ENCODE measurements at places on chromosomes 6 and 20.

- DNase-seq, result no peak
These were observed 25.4 kb upstream of the ASIP start for GRCh38 chr20:34215711-34216381.

- no peak for DNase-seq
These were observed 24.0 kb upstream of the THBS2 start for GRCh38 chr6:169277619-169278018.

DNA sequence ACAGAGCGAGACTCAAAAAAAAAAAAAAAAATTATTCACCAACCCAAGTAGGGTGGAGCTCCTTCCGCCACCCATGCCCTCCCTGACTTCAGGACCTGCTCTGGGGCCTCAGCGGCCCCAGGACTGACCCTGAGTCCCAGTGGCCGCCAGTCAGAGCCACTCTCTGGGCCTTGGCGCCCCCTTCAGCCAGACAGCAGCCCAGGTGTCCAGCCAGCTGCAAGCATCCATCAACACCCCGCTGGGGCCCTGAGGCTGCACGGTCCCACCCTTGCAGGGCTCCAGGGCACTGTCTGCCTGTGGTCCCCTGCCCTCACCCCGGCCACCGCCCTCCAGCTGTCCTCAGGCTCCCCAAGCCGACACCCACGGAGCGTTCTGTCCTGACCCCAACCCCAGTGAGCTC is 11.4 kb upstream of the KCNQ2 start:
- DNase-seq, result no peak

DNA sequence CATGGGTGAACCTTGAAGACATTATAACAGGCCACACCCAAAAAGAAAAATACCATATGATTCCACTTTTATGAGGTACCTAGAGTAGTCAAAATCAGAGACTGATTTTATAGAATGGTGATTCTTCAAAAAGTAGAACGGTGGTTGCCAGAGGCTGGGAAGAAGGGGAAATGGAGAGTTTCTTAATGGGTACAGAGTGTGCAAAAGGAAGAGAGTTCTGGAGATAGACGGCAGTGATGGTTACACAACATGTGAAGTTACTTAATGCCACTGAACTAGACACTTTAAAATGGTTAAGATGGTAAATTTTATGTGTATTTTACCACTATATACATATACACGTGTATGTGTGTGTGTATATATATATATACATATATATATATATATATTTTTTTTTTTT is 80.8 kb downstream of the PRND start:
- no peak for DNase-seq

GRCh38 chr6:124446961-124447360 is 515.3 kb upstream of the RNF217 start:
- no peak for DNase-seq

DNA sequence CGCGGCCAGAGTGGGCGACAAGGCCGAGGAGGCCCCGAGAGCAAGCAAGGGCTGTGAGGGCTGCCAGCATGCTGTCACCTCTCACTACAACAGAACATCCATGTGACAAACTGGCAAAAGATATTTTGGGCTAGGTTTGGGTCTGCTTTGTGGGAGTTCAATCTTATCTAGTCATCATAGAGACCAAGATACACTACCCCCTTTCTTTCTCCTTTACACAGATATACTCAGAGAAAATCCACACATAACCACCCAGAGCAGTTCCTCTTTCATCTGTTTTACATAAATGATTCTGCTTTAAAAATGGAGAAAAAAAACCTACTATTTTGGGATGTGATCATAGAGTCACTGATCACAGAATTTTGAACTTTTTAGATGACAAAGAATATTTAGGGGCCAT is 16.8 kb downstream of the SOX4 start:
- DNase-seq, result no peak

- no peak for DNase-seq
These were observed 4.1 kb downstream of the SLC23A2 start for GRCh38 chr20:4997222-4997621.

- DNase-seq, result peak; percentile 97
These were observed at the start of gene TMEM14B for GRCh38 chr6:10747251-10747972. TMEM14B (plus strand) TSS chr6:10747805; CDS start chr6:10749246, 1,441 bp downstream.

DNA sequence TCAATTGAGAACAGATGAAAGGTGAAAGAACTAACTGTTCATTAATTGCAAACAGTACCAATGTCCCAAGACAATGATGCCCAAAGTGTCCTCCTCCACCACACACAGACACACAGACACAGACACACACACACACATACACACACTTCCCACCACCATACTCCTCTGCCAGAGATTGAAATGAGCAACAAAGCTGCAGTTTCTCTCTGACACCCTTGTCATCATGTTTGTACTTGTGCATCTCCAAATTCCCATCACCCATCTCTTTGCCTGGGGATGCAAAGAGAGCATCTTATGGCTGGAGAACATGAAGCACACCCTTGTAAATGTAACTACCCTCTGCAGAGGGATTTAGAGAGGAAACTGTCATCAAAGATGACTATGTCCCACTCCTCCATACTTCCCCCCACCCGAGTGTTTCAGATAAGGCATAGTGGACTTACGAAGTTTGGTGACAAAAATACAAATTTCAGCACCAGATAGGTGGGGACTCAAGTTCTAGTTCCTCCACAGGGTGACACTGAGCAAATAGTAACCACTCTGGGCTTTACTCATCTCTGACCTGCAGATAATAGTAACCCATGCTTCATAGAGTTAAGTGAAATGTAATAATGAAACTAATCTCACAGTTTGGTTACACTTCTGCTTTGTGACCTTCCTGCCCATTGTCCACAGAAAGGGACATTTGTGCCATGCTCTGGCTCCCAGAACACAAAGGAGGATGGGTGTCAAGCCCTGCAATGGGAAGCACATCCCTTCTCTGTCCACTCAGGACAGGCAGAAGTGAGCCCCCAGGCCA is 8.7 kb downstream of the MAFB start:
- no peak for DNase-seq

GRCh38 chr20:56955680-56956079 is 310.8 kb downstream of the BMP7 start:
- DNase-seq, result no peak

GRCh38 chr6:43355862-43356590 is 13.4 kb downstream of the ZNF318 start:
- no peak for DNase-seq

DNA sequence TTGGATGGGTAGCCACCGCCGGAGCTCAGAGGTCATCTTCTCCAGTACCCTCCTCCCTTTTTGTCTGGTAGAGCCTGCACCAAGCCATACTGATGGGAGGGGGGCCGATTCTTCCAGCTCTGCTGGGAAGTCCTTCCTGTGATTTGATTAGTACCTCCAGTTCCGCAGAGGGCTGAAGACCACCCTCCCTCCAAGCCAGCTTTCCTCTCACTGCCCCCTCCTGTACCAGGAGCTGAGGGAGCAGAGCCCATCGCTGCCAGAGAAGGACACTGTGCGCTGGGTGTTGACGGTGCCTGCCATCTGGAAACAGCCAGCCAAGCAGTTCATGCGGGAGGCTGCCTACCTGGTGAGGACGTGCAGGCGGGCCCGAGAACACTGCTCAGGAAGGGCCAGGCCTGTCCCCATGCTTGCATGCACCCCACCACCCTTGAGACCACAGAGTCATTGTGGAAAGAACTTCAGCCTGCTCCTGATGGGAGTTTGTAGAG is 13.2 kb downstream of the HSPA12B start:
- no peak for DNase-seq

DNA sequence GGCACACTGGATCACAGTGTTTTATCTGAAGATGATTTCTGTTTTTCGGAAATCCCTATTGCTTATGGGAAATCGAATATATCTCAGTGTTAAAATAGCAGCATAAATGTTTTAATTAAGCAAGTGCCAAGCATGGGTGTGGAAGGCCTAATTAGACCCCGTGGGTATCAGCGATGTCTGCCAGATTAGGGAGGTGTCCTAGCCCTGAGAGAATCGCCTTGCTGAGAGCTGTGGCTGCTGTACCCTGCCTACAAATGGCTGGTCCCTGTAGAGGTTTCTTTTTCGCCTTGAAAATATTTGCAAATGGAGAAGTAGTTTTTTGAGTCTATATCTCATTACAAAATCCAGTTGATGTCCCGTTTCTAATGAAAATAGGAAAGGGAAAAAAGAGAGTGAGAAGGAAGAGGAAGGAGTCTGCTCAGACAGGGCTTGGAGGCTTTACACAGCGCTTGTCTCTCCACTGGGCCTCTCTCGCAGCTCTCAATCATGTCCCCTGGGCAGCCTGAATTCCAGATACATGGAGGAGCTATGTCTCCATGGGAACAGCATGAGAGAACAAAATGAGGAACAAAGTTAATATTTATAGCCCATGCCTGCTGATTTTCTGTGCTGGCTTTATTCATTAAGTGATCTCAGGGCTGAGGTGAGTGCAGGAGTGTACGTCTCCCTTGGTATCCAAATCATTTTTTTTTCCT is 35.2 kb upstream of the BCLAF1 start:
- DNase-seq, result no peak

- DNase-seq, result no peak
These were observed 40.2 kb downstream of the PPP1R3G start for GRCh38 chr6:5125152-5126006.

GRCh38 chr6:129133770-129134192 is 250.8 kb downstream of the LAMA2 start:
- no peak for DNase-seq

DNA sequence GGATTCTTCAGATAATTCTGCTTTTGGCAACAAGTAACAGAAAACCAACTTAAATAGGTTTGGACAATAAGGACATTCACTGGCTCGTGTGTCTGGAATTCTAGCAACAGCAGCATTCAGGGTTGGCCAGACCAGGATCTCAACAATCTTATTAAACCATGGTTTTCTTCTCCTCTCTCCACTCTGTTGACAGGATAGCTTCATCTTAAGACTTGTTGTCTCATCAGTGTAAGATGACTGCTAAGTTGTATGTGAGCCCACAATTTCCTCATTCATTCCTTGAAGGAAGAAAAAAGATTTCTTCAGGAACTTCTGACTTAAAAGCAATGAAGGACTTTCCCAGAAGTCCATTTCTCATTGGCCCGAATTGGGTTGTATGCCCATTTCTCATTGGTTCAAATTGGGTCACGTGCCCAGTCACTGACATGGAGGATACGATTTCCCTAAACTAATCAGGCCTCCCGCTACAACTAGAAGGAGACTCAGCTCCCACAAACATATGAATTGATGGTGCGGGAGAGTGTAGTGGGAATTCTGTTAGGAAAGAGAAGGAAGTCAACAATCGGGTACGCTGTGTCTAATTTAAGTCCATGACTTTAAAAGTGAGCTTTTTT is 83.7 kb downstream of the SLC22A3 start:
- DNase-seq, result no peak

Data from activated gamma-delta T cell (primary cell).